ENCODE measurements at places on chromosomes 2 and 18. TPM values are rescaled to one million over a fixed set of nuclear protein-coding genes. Genes with fewer than 3 reads are reported as not detected.

The GAREM2 gene
- 4.1 TPM for total RNA-seq

The DUSP11 gene
- 50.1 TPM for total RNA-seq

The CYRIA gene
- total RNA-seq = 5.1 TPM

The ZNF396 gene
- total RNA-seq = 1.3 TPM

The CYP27A1 gene
- total RNA-seq = not detected

The PLB1 gene
- total RNA-seq = 0.88 TPM

DNA sequence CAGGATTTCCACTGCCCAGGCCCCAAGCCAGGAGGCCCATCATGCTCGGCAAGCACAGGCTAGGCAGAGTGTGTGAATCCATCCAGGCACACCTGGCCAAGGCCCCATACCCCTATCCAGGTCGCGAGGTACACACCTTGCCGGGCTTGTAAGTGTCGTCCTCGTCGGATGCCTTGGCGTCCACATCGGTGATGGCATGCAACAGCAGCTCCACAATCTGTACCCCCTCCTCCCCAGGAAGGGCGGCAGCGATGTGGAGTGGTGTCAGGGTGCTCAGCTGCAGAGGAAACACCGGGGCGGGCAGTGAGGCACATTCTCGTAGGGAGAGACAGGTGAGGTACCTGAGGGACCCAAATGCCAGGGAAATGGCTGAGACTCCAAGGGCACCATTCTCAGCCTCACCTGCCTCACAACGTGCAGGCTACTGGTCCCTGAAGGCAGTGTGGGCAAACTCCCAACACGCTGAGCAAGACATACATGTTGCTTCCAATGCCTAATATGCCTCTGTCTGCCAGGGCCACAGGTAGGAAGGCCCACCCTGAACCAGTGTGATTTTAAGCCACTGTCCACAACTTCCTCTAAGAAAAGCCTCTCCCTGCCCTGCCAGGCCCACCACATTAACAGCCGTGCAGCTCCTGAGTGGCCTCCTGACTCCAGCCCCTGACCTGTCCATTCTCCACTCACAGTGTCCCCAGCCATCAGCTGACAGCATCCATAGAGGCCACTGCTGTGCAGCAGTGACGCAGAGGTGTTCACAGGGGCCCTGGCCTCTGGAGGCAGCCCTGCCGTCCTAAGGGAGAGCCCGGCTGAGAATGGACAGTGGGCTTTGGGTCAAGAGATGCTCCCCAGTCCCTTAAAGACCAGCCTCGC is 44.9 kb downstream of the ANKMY1 start:
- DNase-seq = no peak

- no peak for DNase-seq
Observed at GRCh38 chr2:168603439-168603961, 147.4 kb downstream of the CERS6 start.

- no peak for DNase-seq
Observed at GRCh38 chr18:54052732-54053429, 171.6 kb downstream of the MBD2 start.

DNA sequence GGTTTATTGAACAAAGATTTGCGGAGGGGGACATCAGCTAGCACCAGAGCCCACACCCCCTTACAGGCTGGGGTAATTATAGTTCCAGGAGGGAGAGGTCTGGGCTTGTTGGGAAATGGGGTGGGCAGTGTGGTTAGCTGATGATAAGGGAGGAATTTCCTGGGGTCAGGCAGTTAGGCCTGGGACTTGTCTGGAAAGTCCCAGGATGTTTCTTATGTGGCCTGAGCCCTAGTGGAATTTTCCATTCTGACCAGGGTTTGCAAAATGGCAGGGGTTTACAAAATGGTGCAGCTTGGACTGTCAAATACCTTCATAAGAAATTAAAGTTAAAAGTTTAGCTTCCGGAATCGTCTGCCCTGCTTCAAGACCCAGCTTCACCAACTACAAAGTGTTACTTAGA is 199.1 kb downstream of the FBXO15 start:
- DNase-seq = no peak
